ENCODE measurements at places on chromosomes 16 and 17.

DNA sequence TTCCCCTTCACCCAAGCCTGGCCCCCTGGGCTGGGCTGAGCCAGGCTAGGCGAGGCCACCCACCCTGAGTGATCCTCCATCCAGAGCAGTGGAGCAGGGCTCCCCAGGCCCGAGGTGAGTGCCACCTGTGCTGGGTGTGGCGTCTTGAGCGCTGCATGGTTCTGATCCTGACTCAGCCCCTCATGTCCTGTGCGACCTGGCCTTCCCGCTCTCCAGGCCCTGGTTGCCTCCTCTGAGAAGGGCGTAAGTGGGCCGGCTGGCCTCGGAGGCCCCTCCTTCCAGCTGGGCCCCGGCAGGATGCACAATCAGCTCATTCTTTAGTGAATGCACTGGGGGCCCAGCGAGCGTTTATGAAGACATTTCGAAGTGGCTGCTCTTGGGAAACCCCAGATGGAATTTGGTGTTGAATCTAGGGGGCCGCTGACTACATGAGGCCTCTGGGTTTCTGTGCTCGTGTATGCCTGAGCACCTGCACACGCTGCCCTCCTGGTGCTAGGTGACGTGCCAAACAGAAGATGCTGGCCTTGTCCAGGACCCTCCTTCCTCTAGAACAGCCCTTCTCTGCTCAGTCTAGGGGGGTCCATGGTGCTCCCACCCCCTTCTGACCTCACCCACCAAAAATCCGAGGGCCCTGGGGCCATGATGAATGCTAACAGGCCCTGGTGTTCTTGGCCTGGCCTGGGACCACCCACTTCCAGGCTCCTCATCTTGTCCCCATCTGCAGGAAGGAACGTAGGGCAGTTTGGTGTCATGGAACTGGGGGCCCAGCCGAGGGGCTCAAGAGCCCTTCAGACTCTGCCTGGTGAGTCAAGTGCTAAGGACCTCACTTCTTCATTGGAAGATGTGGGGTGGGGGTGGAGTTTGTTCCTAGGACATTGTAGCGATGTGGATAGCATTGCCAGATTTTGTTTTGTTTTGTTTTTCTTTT, 3.6 kb upstream of the TMEM92 start:
- DNase-seq, result no peak

DNA sequence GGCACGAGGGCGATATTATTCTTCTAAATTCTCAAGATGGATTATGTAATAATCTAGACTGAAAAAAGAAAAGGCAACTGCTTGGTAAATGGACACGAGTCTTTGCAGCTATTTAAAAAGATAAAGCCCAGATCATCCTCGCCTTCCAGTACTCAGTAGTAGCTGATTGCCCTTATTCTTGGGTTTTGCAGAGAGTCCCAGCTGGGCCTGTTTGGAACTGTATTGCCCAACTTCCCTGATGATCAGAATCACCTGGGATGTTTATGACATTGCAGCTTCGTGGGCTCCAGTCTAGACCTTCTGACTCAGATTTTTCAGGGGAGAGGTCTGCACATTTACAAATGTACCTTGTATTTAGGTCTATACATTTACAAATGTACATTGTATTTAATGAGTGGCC, 213.5 kb downstream of the RAB11FIP4 start:
- DNase-seq, result no peak

DNA sequence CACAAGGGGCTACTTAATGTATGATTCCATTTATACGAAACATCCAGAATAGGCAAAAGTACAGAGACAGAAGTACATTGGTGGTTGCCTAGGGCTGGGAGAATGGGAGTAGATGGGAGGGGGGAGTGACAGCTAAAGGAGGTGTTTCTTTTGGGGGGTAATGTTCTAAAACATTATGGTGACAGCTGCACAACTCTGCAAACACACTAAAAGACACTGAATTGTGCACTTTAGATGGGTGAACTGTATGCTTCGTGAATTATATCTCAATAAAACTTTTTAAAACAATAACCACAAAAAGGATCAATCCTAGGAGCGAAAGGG, 661 bp downstream of the LYRM9 start:
- DNase-seq, result no peak

GRCh38 chr17:49217651-49218413, 7.3 kb downstream of the ABI3 start:
- no peak for DNase-seq

- DNase-seq, result no peak
Measured at GRCh38 chr17:79155701-79156100, 81.1 kb downstream of the ENGASE start.

DNA sequence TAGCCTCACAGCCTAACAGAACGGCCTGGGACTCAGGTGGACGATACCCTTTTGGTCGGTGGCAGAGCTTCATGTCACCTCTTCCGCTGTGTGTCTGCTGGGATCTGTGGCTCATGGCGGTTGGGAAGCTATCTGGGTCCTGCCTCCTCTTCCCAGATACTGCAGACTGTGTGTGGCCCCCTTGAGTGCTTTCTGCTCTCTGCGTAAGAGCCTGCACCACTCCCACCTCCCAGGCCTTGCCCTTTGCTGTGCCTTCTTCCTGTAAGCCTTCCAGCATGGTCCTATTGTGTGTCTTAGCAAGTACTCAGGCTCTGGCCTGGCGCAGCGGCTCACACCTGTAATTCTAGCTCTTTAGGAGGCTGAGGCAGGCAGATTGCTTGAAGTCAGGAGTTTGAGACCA, 17.5 kb upstream of the ADCY7 start:
- no peak for DNase-seq

DNA sequence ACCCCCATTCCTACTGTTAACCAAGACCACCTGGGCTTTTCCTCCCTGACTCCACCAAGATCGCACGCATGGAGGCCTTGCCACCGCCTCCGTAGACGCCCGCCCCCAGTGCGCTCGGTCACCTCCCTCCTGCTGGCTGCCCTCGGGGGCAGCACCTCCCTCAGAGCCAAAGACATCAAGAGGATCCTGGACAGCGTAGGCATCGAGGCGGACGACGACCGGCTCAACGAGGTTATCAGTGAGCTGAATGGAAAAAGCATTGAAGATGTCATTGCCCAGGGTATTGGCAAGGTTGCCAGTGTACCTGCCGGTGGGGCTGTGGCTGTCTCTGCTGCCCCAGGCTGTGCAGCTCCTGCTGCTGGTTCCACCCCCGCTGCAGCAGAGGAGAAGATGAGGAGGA, 1.2 kb downstream of the EFCAB3 start:
- no peak for DNase-seq

DNA sequence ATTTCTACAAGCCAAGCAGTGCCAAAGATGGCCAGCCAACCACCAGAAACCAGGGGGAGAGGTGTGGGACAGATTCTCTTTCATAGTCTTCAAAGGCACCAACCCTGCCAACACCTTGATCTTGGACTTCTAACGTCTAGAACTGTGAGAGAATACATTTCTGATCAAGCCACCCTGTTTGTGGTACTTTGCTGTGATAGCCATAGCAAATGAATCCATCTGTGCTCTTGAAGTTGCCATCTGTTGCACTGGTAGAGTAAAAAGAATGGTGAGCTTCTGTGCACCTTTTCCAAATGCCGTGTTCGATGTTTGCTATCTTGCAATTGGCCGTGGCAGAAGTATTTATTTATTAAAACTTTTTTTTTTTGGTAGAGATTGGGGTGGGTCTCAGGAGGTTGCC, 16.7 kb upstream of the ADGRG1 start:
- no peak for DNase-seq

- DNase-seq, result no peak
Measured at GRCh38 chr17:44386182-44386525, 3.3 kb downstream of the ITGA2B start.

DNA sequence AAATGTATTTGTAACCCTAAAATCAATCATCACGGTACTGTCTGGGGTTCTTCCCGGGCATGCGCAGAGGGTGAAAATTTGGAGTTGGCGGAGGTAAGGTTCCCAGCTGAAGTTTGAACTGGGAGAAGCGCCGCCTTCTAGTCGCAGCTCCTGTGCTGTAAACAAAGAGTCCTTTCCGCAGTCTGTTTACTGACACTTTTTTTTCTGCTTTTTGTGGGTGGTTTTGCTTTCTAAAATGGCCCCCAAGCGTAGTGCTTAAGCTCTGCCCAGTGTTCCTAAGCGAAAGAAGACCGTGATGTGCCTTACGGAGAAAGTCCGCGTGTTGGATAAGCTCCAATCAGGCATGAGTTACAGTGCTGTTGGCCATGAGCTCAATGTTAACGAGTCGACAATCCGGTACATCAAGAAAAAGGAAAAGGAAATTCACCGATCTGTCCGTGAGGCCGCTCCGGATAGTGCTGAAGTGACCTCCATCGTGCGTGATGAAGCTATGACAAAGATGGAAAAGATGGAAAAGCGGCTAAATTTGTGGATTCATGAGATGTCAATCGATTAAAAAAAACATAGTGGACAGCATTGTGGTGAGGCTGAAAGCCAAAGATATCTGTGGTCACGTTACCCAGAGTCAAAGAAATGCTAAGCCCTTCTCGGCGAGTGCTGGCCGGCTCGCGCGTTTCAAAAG, 570 bp upstream of the CFDP1 start:
- peak; percentile 46 for DNase-seq

GRCh38 chr17:40978575-40979151, 5.5 kb downstream of the KRT40 start:
- no peak for DNase-seq

GRCh38 chr17:73118139-73118538, 25.7 kb upstream of the SLC39A11 start:
- no peak for DNase-seq

DNA sequence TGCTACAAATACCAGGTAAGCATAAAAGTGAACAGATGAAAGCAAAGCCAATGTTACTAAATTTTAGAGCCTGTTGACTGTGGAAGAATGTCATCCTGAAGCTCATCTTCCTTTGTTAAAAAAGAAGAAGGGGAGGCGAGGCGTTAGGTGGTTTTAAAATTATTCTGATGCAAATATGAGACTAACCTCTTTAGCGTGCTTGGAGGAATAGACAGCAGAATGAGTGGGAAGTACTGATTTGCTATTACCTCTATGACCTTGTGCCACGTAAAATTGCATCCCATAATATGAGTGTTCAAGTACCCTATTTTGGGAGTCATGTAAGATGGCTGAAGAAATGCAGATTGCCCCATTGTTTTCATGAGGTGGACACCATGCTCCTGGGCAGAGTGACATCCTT, 95.7 kb downstream of the ELAC2 start:
- no peak for DNase-seq

DNA sequence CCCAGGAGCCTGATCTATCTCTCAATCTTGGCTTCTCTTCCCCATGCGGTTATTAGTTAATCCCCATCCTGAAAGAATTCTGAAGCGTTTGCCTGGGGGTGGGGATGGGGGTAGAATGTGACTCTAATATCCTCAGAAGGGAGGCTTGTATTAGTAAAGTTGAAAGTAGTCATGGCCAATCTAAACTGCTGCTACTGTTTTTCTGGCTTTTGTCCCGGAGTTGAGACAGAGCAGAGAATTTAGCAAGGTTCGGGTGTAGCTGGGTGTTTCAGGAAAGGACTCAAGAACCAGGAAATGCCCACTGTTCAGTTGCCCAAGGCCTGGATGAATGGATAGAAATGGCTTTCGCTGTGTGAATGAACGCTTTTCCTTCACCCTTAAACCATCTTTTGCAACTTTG, 17.6 kb upstream of the ITGAM start:
- no peak for DNase-seq

DNA sequence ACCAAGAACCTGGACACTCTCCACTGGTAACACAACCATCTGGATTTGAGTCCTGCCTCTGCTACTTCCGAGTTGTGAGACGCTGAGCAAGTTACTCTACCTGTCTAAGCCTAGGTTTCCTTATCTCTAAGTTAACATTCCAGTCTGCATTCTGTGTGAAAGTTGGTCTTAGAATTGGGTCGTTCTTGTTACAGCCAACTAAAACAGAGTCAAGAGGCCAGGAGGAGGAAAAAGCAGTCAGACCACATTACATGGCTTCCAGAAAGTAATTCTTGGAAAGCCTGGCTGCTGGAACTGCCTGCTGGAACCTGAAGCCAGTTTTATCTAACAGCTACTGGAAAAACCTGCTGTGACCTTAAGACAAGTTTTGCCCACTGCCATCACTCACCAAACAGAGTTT, 38.4 kb upstream of the XYLT1 start:
- no peak for DNase-seq

GRCh38 chr17:58694302-58694701, 1.9 kb downstream of the RAD51C start:
- no peak for DNase-seq

DNA sequence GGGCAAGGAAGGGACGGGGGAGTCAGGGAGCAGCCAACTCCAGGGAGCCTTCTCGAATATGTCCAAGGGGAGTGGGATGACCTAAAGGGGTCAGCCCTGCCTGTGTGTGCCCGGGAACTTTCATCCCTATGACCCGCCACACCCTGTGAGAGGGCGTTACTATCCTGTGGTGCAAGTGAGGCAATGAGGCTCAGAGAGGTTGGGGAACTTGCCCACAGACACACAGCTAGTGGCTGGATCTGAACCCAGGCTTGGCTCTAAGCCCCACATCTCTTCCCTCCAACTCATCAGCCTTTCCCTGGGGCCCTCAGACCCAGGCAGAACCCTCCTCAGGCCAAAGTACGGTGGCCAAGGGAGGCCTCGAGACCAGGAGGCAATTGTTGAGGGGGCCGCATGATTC, 23.2 kb downstream of the JUP start:
- no peak for DNase-seq

DNA sequence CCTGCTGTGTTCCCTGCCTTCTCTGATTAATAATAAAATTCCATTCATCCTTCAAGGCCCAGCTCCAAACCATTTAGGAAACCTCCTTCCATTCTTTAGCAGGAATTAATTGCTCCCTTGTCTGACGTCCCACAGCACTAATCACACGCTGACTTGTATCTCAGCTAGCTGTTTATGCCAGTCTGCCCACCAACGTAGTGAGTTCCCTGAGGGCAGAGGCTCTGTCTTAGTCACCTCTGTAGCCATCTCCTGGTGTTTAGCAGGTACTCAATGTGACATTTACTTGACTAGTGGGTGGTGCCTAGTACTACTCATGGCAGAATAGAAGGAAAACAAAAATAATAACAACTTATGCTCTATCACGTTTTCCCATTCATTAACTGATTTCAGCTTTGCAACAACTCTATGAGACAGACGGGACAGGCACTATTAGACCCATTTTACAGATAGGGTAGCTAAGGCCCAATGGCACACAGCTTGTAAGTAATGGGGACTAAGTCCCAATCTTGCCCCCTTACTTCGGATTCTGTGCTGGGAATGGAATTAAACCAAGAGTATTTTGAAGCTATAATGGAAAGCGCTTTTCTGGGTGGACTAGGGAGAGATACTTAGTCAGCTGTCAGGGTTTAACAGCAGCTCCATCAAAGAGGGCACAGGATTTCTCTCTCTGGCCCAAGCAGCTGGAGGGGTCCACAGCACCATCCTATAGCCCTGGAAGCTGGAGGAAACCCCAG, 931 bp upstream of the WIPF2 start:
- no peak for DNase-seq

DNA sequence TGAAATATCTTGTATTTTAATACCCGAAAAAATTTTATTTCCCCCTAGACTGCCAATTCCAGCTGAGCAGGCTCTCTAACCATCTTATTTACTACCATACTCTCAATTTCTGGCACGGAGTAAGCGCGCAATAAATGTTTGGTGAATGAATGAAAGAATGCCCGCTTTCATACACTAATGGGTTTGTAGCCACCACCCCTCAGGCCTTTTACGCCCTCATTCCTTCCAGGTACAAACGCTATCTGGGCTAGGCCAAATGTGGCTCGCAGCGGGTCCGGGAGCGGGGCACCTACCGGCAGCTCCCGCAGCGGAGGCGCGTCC, 536 bp upstream of the PLD2 start:
- DNase-seq, result no peak
